Activated B cell treated with CpG ODN at 0.5 μM for 24 hours (primary cell): ENCODE measurements at places on chromosomes 2 and 18. TPM values are rescaled to one million over a fixed set of nuclear protein-coding genes. Genes with fewer than 3 reads are reported as not detected.

The RAB6C gene
- total RNA-seq = not detected in 2 replicates

The ITGAV gene
- total RNA-seq = 2.6 and 4.1 TPM in 2 replicates

The FMNL2 gene
- total RNA-seq = 2.8 and 4.0 TPM in 2 replicates

The ALK gene
- not detected in 2 replicates for total RNA-seq
